ENCODE measurements at places on chromosomes 2 and 18.
A peak's percentile ranks its signal among the peaks of the same experiment; 100 is the strongest.

DNA sequence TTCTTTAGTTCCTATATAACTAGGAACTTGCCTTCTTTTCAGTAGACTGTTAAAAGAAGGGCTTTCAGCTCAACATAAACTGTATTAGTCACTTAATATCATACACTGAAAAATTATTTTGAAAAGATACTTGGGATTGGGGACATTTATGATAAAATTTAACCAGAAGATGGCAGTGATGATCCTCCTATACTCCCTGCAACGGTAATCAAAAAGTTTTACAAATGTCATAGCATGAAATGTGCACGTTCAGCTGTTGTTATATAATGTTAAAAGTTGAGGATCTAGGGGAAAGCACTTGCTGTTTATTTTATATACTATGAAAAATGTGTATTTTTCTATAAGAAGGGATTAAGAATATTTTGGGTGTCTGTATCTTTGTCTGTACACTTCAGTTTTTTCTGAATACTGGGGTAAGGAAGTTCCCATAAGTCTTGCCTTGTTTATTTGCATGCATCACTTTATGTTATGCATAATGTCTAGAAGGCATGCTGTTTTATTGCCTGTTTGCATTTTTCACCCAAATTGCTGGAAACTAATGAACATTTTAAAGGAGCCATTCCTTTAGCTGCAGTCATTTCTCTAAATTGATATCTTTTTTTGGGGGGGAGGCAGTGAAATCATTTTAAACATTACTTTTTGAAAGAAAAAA is 19.0 kb downstream of the DYNC1I2 start:
- no peak for DNase-seq

GRCh38 chr2:173667014-173667413 is 298.2 kb downstream of the SP3 start:
- DNase-seq: no peak

DNA sequence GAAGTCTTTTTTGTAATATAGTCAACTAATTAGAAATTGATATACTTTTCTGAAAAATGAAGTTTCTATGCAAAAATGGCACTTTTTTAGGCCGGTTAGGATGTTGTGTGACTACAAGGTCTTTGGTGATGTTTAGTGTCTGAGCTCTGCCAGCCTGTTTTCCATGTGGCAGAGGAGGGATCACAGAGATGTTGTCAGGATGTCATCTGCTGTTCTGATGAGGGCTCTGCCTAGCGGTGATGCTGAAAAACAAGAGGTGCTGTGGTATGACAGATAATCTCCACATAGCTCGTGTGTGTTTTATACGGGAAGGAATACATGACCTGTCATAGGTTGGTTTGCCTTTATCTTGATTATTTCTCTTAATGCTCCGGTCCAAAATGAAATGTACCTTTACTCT is 12.0 kb upstream of the IAH1 start:
- DNase-seq: no peak

GRCh38 chr2:19476327-19476726 is 117.9 kb upstream of the OSR1 start:
- no peak for DNase-seq

DNA sequence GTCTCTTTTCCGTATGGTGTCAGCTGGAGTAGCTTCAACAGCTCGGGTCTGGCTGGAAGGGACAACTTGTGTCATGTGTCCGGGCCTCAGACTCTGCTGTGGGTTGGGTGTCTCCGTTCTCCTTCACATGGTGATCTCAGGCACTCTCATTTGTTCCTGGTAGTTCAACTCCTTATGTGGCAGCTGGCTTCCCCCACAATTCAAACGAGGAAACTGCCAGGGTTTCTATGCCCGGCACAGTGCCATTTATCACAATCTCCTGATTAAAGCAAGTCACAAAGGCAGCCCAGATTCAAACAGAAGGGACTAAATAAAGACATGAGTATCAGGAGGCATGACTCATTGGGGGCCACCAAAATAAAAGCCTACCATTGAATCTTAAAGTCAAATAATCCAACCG is 22.7 kb downstream of the MRO start:
- peak; percentile 31 for DNase-seq

GRCh38 chr18:37551249-37551648 is 14.3 kb downstream of the CELF4 start:
- DNase-seq: no peak

- DNase-seq: no peak
Measured at GRCh38 chr2:43455731-43456642, 139.9 kb downstream of the THADA start.

GRCh38 chr2:157468931-157469708 is 25.2 kb upstream of the CYTIP start:
- no peak for DNase-seq

DNA sequence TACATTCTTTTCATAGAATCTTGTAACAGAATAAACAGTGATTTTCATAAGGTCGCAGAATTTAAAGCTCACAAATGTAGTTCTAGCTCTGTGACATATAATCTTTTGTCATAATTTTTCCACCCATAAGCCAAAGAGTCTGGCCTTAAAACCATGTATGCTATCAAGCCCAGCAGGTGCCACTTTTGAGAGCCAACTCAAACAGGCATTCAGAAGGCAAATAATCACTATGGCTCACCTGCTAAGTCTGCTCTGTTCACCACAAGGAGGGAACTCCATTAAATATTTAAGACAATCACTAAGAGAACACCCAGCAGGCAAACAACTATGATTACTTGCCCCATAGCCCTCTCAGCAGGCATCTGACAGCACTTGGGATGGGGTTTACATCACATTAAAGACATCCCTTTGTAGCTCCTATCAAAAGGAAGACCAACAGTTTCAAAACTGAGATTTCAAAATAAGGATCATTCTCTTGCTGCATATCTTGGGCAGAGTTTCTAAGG is 241.6 kb downstream of the PDE11A start:
- DNase-seq: no peak

- DNase-seq: no peak
Measured at GRCh38 chr18:79487183-79487800, 91.6 kb downstream of the NFATC1 start.

- DNase-seq: no peak
Measured at GRCh38 chr2:9745153-9745899, 97.9 kb upstream of the TAF1B start.

DNA sequence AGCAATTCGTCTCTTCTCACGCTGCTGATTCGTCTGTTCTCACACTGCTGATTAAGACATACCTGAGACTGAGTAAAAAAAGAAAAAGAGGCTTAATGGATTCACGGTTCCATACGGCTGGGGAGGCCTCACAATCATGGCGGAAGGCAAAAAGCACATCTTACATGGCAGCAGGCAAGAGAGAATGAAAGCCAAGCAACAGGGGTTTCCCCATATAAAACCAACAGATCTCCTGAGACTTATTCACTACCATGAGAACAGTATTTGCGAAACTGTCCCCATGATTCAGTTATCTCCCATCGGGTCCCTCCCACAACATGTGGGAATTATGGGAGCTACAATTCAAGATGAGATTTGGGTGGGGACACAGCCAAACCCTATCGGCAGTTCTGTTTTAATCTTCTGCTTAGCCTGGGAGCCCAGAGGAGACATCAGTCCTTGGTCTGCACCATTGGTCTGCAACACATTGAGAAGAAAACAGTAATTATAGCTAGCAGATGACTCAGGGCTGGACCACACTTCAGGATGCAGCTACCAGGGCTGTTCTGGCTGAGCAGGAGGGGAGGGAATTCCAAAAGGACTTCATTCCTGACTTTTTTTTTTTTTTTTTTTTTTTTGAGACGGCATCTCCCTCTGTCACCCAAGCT is 69.4 kb downstream of the CABLES1 start:
- DNase-seq: no peak

GRCh38 chr18:50769463-50769862 is 50.4 kb downstream of the MRO start:
- no peak for DNase-seq

- DNase-seq: no peak
Measured at GRCh38 chr2:121804997-121805765, 49.7 kb downstream of the TSN start.

- DNase-seq: no peak
Measured at GRCh38 chr18:41227993-41228392, 727.0 kb upstream of the PIK3C3 start.

DNA sequence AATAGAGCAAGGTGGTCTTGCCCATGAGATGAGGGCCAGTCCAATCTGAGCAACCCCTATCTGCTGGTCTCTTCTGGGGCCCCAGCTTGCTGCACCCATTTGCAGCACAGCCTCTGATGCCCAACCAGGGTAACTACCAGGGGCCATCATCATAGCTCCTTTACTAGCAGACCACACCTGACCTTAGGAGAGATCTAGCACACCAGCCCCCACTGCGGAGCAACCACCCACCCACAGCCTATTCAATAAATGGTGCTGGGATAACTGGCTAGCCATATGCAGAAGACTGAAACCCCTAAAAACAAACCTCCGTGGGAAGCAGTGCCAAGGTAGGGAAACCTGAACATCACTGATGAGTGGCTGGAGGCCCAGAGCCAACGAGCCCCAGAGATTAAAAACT is 196.1 kb upstream of the RBBP8 start:
- no peak for DNase-seq
